AG04450 (cell line): ENCODE measurements at places on chromosomes 2 and 18. TPM values are rescaled to one million over a fixed set of nuclear protein-coding genes. Genes with fewer than 3 reads are reported as not detected.

Gene IL18RAP
- polyA plus RNA-seq, result 0.10 TPM in 1 of 2 replicates, not detected in the other

- DNase-seq, result no peak
Observed at GRCh38 chr18:58429442-58429841, 199.4 kb downstream of the ALPK2 start.

DNA sequence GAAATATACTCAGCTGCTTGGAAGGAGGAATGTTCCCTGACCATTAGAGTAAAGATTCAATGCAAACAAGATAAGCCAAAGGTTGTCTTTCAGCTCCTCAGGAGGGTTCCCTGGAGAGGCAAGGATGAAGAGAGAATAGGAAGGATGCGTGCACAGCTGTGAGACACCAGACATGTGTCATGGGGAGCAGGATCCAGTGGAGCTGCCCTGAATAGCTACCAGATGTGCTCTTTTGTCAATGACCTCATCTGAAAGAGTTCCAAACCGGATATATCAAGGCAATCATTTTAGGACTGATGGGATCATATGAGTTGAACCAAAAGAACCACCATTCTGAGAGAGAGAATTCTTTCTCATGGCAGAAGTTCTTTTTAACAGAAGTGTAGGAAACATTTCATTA lies 490.6 kb downstream of the IRS1 start:
- DNase-seq, result peak; percentile 58

- no peak for DNase-seq
Observed at GRCh38 chr18:31990823-31991222, 27.8 kb upstream of the RNF125 start.

DNA sequence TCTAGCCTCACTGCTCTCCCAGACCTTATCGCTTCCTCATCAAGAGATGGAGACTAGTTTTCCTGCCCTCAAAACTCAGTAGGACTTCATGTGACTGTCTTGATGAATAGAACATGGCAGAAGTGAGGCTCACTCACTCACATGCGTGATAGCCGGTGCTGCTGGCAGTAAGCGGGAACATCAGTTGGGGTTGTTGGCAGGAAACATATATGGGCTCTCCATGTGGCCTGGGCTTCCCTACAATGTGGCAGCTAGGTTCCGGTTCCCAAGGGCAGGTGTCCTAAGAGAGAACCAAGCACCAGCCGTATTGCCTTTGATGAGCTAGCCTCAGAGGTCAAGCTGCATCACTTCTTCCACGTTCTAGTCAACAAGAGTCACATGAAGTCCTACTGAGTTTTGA lies 15.2 kb upstream of the FAHD2A start:
- DNase-seq, result no peak
